ENCODE measurements at places on chromosomes 1 and 21.

DNA sequence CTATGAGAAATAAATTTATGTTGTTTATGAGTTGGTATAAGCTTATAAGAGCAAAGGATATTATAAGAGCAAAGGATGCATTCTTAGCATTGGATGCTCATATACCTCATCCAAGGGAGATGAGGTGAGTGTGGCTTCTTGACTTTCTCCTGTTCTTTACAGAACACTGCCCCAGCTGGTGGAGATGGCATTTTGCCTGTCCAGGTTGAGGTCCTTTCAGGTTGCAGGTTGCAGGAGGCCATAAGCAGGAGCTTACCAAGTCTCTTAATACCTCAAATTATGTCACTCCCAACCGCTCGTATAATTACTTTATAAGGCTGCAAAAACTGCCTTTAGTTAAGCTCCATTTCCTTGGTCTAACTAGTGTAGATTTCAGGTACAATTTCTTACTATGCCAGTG lies 66.7 kb downstream of the RPE65 start:
- no peak for DNase-seq

- no peak for DNase-seq
These were observed 33.1 kb upstream of the SH3D21 start for GRCh38 chr1:36273024-36273423.

GRCh38 chr1:205878026-205878425 lies 28.1 kb upstream of the PM20D1 start:
- DNase-seq = no peak

GRCh38 chr1:87224201-87224600 lies 104.5 kb upstream of the LMO4 start:
- no peak for DNase-seq

- DNase-seq = no peak
These were observed 351.9 kb upstream of the CAMK1G start for GRCh38 chr1:209231476-209232156.

GRCh38 chr1:165826565-165827267 lies 698 bp upstream of the UCK2 start:
- DNase-seq = no peak

GRCh38 chr1:85991261-85991660 lies 165.3 kb downstream of the COL24A1 start:
- DNase-seq = no peak

GRCh38 chr1:62358665-62359373 lies 39.6 kb upstream of the KANK4 start:
- no peak for DNase-seq

- DNase-seq = no peak
These were observed 56.9 kb downstream of the MAN1C1 start for GRCh38 chr1:25673456-25673855.

- no peak for DNase-seq
These were observed 24.7 kb downstream of the ZYG11A start for GRCh38 chr1:52867087-52867863.

DNA sequence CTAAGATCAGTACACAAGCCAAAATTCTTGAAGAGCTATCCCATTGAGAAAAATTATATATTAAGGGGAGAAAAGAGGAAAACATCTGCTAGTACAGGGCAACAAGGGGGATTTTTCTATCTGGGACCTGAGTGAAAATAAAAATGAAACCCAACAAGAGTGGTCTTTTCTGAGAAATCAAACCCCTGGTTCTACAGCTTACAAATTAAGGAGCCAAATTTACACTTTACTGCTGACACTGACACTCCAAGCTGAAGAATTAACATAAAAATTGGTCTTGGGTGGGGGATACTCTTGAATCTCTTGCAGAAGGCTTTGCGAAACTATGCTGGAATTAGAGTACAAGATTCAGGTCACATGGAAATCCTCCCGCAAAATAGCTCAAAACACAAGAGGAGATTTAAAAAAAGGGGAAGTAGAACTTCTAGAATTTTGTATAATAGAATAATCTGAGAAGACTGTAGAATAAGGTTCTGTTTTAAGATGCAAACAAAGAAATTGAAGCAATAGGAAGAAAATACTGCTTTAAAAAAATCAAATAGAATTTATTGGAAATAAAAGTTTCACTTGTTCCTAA lies 32.1 kb upstream of the HSPA13 start:
- no peak for DNase-seq

- DNase-seq = peak; percentile 81
These were observed 81.1 kb downstream of the PGM1 start for GRCh38 chr1:63674238-63674864.

DNA sequence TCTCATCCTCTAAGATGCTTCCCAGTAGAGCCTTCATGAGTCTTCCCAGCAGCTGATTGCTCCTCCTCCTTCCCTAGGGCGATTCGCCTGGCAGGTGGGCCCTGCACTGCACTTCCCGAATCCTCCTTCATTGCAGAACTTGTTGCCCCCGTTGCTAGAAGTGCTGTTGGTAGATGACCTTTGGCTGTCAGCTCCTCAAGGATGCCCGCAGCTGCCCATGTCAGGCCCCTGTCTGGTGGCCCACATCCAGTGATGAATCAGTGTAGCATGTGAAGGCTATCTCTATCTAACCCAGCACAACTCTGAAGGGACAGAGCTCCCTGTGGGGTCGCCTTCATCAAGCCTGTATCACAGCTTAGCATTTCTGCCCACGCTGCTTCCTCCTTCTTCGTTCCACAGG lies 52.1 kb upstream of the F3 start:
- no peak for DNase-seq

GRCh38 chr1:80444171-80444570 lies 1356.6 kb upstream of the ADGRL2 start:
- no peak for DNase-seq

DNA sequence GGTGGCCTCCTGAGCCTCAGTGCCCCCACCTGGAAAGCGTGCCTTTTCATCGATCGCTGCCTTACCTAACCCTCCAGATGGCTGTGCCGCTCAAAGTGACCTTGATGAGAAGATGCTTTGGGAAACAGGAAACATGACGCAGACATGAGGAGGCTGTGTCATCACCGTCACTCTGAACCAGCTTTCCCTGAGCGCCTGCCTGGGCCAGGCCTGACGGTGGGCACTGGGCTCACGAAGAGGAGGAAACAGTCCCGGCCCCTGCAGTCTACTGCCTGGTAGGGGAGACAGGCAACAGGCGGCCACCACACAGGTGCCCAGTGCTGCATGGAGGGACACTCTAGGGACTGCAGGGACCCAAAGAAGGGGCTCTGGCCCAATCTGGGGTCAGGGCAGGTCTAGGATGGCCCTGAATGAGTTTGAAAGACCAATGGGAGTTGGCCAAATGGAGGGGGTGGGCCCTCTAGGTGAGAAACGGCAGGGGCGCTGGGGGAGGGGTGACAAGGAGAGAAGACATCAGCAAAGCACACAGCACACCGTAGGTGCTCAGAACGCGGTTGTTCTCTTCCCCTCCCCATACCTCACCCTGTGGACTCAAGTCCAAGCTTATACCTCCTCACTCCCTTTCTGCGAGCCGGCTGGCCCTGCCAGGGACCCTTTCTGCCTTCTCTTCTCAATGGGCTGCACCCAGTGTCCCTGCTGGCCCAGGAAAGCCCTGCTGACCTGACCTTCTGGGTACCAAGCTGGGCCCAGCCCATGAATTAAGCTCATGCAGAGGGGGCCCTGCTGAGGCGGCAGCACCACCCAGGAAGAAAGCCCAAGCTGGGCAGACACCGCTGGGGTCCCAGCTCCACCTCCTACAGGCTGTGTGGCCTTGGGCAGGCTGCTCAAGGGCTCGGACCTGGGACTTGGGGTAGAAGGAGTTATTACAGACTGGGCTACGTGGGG lies 44.9 kb downstream of the GLIS1 start:
- no peak for DNase-seq

DNA sequence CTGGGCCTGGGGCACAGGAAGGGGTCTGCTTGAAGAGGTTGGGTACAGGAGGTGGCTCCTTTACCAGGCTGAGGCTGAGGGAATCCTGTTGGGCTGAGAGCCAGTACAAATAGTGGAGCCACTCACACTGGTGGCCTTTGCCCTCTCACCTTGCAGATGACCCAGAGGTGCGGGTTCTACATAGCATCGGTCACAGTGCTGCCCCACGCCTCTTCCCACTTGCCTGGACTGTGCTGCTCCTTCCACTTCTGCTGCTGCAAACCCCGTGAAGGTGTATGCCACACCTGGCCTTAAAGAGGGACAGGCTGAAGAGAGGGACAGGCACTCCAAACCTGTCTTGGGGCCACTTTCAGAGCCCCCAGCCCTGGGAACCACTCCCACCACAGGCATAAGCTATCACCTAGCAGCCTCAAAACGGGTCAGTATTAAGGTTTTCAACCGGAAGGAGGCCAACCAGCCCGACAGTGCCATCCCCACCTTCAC lies 1.8 kb upstream of the SLC50A1 start:
- no peak for DNase-seq

DNA sequence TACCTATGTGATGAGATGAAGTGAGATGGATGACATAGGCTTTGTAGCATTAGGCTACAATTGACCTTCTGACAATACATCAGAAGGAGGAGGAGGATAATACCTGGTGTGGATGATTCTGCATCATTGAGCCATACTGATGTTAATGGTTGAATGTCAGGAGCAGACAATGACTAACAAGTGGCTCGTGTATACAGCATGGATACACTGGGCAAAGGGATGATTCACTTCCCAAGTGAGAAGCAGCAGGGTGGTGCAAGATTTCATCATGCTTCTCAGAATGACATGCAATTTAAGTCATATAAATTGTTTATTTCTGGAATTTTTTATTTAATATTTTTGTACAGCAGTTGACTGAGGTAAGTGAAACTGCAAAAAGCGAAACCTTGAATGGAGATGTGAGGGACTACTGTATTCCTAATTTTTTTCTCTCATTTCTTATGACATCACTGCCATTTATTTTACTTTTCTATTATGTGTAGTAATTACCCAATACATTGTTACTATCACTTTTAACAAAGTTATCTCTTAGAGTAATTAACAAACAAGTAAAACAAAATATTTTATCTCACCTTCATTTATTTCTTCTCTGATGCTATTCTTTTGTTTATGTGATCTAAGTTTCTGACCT lies 34.4 kb upstream of the COP1 start:
- DNase-seq = no peak

DNA sequence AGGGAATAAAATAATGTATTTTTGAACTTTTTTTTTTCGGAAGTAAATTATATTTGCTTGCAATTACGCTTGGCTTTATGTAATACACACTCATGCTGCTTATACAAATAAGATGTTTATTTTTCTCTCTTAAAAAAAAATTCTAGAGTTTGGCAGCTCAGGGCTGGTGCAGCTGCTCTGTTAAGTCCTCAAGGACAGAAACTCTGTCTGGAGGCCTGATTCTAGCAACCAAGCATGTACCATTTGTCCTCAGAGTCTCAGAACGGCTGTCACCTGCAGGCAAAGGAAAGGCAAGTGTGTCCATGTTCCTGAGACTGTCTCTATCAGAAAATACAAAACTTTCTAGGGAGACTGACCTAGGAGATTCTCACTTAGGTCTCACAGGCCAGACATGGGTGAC lies 23.2 kb upstream of the CLDN17 start:
- no peak for DNase-seq

DNA sequence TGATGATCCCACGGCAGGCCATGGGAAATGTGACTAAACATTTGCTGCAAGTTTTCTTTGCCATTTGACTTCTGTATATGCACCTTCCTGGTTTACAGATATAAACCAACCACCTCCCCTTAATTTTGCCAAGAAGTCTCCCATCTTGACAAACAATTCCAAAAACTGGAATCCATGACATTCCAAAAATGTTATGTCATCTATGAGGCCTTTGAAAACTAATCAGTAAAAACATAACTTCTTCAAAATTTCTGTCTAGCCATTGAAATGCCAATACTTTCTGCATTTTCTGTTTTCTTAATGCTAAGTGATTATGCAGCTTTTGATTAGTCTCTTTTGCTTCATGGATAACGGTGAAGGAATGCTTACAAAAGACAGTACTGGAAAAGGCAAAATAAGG lies 84.1 kb downstream of the LYST start:
- no peak for DNase-seq

All from uterus (tissue), 4 donors.